ENCODE measurements at places on chromosomes 7 and 10.

DNA sequence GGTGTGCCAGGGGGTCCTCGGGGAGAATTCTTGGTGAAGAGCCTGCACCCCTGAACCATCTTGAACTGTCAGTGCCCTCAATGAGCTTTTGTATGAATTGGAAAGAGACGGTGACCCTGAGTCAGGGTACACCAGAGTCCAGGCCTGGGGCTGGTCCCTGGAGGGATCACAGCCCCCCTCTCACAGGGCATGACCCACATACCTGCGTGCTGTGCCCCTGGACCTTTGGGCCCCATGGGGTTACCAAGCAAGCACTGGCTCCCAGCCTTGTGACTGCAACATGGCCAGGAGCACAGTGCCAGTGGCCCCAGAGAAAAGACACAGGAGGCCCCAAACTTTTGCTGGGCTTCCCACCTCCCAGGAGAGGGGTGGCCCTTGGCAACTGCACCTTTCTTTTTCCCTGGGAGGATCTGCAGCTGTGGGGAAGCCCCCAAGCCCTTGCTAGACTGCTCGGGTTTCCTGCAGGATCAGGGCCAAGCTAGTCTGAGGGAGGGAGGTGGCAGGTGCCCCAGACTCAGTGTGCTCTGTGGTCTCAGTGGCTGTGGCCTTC is 153.5 kb downstream of the ZNF248 start:
- no peak for DNase-seq

DNA sequence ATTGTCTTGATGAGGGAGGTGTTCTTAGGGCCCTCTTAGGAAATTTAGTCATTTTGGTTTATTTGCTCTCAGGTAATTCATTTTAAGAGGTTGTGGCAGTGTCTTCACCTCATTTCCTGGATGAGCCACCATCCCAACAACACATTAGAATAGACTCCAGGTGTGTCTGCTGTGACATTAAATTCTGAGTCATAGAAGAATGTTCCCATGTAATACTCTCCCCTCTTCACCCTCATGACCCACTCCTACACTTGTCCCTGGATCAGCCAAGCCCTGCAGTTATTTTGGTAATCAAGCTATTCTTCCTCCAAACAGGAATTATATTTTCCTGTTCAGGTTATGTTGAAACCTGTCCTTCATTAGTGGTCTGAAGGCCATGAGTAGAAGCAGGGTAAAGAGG is 944.1 kb downstream of the SORCS3 start:
- no peak for DNase-seq

GRCh38 chr7:138980563-138981291 is 462 bp downstream of the KIAA1549 start:
- DNase-seq, result peak; percentile 24

DNA sequence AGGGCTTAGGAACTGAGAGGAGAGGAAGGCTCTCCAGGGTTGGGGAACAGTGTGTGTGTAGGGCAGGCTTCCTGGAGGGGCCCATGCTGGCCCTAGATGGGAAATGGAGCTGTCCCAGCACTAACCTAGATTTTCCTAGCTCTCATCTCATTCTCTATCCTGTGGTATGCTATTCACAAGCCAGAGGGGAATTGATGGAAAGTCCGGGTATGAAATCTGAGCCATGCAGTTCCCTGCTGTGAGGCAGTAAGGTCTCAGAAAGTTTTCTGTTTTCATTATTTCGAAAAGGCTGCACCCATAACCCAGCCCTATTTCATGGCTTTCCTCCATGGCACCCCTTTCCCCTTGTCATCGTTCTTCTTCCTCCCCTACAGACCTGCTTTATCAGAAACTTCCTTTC is 220.3 kb downstream of the RPS24 start:
- DNase-seq, result no peak

GRCh38 chr7:133703547-133703946 is 423.6 kb upstream of the LRGUK start:
- DNase-seq, result no peak

DNA sequence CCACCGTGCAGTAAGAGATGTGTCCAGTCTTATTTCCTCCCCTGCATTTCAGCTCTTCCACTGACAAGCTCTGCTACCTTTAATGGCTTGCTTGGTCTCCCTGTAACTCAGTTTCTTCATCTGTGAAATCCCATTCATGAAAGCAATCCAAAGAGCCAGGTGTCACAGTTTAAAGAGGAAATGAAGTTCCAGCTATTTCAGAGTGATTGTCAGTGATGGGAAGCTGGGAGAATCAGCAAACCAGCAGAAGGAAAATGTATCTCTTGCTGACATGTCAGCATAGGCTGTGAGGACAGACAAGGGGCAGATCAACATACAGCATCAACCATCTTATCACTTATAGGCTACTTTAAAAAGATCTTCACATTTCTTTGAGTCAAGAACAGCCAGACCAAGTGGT is 445.3 kb downstream of the ADRA2A start:
- DNase-seq, result no peak

DNA sequence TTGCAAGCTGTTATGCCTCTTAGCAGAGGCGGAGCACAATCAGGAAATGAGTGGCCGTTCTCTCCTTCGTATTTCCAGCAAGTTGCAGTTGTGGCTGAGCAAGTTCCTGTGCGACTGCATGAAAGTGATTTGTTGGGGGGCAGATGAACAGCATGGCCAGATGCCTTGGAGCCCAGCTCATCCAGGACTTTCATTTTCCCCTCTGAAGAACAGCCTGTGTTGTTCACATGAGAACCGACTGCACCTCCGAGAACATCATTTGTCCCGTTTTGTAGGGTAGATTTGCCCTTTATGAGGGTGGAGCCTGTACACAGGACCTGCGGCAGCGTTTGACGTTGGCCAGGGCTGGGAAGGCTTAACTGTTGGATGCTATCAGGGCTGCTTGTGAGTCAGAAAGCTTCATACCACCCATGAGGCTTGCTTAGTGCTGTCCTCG is 4.4 kb downstream of the BAG3 start:
- peak; percentile 66 for DNase-seq

DNA sequence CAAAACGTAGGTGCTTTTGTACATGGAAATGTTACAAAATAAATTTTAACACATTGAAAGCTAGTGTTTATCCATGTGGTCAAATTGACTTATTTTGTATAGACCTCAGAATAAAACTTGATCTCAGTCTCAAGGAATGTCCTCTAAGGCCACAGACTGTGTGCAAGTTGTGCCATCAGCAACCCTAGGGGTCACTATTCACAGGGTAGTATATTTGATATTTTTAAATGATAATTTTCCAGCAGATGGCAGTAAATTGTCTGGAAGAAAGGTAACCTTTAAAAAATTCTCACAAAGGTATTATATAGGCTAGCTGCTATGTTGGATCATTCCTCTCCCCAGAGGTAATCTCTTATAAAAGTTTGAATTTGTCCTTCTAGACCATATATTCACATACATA is 12.9 kb upstream of the SNX10 start:
- peak; percentile 22 for DNase-seq

DNA sequence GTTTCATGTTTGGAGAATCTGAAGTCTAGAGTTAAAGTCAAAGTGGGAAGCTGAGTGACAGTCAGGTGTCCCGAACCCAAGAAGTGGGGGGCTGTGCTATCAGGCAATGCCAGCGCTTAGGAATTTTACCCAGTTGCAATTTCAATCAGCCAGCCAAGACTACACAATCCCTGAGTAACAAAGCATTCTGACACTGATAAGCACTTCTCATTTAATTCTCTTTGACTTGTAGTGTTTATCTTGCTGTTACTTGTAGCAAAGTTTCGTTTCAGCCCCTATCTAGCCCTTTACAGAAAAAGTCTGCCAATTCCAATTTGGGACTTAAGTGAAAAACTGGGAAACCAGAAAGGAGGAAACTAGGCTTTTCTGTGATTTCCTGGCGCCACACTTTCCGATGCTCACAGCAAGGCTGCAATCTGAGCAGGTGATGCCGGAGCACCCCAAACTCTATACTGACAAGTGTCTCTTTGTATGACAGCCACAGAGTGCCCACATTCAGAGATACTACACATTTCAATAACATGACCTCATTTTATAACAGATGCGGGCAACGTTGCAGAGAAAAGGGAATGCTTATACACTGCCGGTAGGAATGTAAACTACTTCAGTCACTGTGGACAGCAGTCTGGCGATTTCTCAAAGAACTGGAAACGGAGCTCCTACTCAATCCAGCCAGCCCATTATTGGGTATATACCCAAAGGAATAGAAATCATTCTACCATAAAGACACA is 61.0 kb downstream of the ITIH5 start:
- no peak for DNase-seq

DNA sequence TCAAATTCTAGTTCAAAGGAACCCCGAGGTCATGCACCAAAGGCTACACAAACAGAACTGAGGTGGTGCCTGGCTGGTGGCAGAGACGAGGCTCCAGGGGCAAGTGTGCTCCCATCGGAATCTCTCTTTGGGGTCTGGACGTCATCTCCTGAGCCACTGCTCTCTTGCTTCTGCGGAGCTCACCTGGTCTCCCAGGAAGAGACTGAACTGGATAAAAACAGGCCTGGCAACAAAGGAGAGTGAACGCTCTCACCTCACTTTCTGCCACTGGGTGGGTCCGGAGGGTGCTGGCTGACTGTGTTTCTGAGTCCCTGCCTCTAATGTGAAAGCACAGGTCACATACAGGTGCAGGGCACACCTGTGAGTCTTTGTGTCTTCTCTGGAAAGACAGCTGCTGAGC is 22.4 kb downstream of the VIPR2 start:
- DNase-seq, result no peak

- no peak for DNase-seq
Measured at GRCh38 chr10:131618587-131619267, 282.1 kb upstream of the PPP2R2D start.

- no peak for DNase-seq
Measured at GRCh38 chr10:101769541-101770180, 6.3 kb downstream of the FGF8 start.

DNA sequence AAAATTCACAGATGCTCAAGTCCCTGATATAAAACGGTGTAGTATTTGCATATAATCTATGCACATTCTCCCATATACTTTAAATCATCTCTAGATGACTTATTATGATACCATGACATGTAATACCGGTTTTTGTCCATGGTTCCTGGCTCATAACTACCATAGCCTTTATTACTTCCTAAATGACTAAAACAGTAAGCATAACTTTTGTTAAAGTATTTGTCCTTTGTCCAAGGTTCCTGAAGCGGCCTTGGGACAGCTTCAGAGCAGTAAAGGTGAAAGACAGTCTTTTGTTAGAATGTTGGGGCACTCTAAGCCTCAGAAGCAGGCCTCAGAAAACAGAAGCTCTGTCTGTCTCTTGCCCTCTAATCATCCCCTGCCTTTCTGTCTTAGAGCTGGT is 4.0 kb downstream of the CRCP start:
- no peak for DNase-seq

DNA sequence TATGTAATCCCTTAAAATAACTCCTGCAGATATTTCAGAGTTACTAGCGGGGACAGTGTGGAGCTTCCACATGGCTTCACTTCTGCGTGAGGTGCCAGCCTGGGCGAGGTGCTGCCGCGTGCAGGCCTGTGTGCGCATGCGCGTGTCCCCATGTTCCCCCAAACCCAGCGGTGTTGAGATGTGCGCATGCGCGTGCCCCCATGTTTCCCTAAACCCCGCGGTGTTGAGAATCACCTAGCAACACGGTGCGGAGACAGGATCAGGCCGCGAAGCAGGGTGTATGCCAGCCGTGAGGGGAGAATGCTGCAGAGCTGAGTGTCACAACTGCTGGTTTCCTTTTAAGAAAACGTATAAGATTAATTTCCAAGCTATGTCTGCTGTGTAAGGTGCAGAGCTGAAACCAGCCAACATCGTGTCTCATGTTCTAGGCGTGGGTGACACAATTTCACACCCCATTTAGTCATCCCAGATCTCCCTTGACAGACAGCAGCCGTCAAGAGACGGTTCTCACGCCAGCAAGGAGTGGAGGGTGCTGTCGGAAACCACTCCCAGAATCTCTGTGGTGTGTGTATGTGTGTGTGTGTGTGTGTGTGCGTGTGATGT is 71.9 kb upstream of the ADARB2 start:
- no peak for DNase-seq

DNA sequence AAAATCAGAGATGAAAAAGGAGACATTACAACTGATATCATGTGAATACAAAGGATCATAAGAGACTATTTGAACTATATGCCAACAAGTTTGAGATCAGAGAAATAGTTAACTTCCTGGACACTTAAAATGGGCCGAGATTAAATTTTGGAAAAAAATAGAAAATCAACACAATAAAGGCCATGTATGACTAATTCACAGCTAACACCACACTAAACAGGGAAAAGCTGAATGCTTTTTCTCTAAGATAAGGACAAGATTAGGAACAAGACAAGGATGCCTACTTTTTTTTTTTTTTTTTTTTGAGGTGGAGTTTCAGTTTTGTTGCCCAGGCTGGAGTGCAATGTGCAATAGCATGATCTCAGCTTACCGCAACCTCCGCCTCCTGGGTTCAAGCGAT is 151.4 kb upstream of the MAGI2 start:
- DNase-seq, result no peak

GRCh38 chr10:130339091-130339490 is 202.9 kb downstream of the GLRX3 start:
- DNase-seq, result no peak

- peak; percentile 15 for DNase-seq
Measured at GRCh38 chr10:70656489-70656888, 15.8 kb upstream of the ADAMTS14 start.

DNA sequence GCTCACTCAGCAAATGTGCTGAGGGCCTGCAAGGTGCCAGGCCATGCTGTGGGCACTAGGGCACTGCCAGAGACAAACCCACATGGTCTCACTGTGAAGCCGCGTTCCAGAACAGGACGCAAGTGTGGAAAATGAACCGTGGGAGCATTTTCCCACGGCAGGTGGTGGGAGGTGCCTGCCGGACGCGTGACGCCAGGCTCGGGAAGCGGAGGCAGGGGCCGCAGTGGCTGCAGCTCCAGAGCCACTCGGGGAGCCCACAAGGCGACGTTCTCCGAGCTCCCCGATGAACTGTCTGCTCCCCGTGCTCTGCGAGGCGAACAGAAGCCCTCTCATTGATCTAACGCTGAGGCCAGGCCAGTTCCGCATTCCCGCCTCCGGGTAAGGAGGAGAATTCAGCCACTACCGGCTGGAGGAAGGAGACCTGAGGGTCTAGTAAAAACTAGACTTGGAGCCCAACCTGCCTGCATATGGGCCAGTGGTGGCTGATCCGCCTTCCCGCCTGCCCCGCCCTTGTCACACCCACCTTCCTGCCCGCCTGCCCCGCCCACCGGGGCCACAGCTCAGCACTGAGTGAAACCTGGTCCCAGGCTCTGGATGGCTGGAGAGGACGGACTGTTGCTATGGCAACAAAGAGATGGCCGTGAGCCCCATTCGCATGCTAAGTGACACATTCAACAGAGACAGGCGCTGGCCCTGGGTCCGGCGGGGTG is 13.1 kb downstream of the ADGRA1 start:
- peak; percentile 8 for DNase-seq

DNA sequence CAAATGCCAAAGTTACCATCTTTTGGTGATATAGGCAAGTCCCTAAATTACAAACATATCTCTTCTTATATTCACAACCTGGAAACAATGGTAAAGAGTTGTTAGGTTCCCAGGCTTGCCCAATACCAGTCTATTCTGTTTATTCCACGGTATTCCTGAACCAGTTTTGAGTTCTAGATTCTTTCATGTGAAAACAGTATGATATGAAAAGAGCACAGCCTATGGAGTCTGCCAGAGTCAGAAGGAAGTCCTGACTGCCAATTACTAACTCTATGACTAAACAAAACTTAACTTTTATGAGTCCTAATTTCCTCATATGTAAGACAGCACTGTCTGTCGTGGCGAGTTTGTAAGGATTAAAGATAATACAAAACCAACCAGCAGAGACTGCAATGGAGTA is 5.6 kb downstream of the ABI1 start:
- DNase-seq, result no peak
